Dorsolateral prefrontal cortex (tissue), 122 donors: ENCODE measurements at places on chromosomes 16 and 17.

GRCh38 chr17:65925606-65926307, 266.2 kb downstream of the CEP112 start:
- DNase-seq = no peak

GRCh38 chr17:62631936-62632924, 4.8 kb downstream of the MRC2 start:
- no peak for DNase-seq

DNA sequence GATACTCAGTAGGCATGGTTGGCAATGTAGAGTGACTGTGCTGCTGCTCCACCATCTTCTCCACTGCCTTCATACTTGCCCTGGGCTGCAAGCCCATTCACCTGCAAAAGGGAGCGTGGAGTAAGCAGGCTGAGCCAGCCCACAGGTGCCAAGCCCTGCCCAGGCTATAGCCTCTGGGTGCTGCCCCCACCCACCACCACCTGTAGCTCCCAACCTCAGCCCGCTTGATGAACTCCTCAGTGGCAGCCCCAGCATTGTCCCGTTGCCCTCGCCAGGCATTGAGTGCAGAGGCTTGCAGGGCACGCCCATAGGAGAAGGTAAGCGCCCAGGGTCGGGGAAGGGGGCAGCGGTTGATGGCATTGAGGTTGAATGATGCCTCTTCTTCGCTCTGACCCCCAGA, 2.2 kb upstream of the PIGS start:
- no peak for DNase-seq

GRCh38 chr16:55817236-55817912, 15.5 kb downstream of the CES1 start:
- no peak for DNase-seq

GRCh38 chr16:22728167-22728836, 85.7 kb upstream of the HS3ST2 start:
- DNase-seq = no peak

- no peak for DNase-seq
Measured at GRCh38 chr17:32486701-32487472, at the start of gene CDK5R1. TSS of gene CDK5R1 (plus strand) at chr17:32486993. CDS start at chr17:32487621, 628 bp downstream.
